AG08396 (cell line): ENCODE measurements at places on chromosomes 16 and 17.

DNA sequence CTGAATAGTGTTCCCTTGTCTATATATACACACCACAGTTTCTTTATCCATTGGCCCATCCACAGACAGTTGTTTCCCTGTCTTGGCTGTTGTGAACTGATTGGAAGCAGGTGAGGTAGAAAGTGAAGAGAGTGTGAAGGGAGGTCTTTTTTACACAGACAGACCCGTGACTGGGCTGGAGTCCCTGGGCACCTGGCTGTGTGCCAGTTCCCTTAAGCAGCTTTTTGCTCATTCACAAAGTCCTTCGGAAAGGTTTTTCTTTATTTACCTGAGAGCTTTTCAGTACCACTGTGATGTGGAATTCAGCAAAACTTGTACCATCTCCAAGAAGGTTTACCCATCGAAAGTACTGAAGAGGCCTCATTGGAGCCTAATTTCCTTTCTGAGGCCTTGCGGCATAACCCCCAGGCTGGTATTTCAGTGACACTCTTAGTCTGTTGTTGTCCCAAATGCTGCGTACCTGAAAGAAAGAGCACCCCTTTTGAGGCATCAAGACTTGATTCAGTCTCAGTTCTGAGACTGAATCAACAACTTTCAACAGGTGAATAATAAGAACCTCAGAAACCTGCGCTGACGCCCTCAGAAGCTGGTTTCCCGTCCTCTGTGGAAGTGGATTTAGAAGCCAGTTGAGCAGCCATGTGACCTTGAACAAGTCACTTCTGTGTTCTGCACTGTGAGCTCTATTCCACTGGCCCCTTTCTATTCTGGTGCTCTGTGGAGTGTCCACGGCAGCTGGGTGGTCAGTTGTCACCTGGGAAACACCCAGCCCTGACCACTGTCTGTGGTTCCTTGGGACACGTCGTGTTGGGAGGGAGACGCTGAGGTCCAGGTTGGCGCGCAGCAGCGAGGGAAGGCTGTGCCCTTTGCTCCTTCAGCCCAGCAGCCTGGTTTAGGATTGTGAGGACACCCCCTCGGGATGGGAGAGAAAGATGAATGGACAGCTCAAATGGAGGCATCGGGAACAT, 53.9 kb upstream of the CRISPLD2 start:
- DNase-seq, result no peak

GRCh38 chr17:14094676-14095601, 25.6 kb downstream of the COX10 start:
- DNase-seq, result no peak

GRCh38 chr17:52124561-52124960, 34.0 kb downstream of the CA10 start:
- DNase-seq, result no peak

DNA sequence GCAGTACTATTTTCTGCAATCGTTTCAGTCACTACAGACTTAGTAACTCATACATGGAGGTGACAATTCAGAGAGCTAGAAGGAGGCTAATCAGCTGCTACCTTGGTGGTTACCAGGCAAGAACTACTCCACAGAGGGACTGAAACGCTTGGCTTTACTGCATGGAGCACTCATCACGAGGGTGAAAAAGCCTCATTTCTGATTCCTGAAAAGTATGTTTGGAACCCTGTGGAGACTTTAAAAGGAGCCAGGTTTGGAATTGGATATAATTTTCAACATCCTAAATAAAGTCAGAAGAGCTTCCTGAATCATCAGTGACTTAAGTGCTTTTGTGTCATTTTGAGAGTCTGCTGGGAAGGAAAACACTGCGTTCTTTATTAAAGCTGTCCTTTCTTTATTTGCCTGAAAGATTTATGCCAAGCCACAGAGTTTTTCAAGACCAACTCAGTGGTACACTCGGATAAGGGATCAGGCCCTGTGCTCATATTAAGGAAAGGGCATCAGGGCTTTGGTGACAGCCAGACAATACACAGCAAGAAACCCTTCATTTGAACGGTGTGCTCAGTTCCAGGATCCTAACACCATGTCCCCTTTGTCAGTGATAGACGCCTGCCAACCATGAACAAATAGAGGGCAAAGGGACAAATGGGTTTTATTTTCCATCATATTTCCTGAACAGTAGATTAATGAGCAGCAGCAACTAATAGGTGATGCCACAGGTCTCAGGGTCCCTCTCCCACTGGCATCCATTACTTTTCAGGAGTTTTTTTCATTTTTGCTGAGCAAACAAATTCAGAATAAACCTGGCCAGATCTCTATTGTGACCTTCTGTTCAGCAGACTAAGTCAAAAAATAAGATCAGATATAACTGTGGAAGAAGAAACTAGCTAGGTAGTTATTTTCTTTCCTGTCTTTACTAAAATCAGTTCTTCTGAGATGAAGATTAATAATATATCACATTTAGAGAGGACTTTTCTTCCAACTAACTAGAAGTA, 80.5 kb upstream of the CLEC18B start:
- DNase-seq, result no peak

DNA sequence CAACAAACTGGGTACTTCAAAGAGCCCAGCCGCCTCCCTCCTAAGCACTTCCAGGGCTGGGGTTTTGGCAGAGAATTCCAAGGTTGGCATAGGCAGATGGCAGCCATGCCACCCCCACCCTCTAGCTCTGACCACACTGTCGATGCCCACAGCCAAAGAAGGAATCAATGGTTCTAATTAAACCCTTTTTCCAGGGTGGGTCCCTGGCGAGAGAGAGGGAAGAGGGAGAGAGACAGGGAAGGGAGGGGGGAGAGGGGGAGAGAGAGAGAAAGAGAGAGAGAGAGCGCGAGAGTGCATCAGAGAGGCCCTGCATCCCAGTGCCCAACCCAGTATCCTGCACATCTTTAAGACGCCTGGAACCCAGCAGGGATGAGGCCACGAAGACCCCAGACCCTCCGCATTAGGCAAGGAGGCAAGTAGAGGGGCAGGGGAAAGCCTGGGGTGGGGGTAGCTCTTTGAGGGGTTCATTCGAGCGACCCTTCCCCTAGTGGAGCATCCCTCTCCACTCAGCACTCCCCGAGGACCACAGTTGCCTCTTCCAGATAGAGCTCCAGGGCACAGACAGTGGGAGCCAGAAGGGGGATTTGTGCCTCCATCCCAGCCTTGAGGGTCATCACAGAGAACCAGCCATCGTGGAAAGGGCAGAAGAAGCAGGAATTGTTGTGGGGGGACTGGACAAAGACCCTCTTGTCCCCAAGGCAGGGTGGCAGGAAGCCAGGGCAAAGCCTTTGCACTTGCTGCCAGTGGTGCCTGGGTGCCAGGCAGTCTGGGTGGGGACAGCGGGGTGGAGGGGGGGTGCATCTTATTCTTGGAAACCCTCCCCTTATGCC, 2.6 kb downstream of the SRCIN1 start:
- no peak for DNase-seq

DNA sequence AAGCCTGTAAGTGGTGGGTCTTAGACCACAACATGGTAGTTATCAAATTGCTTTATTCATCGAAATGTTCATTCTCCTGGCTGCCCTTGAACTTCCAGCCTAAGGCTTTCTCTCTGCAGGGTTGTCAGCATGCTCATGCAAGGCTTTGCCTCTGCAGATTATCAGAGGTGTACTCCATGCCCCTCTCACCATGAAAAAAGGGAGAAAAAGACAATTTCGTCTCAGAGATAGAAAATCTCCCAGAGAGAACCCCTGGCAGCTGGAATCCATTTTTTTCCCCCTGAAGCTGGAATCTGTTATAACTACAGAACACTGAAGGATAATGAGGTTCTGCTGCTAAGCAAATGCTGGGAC, 33.9 kb upstream of the METTL9 start:
- no peak for DNase-seq

- DNase-seq, result no peak
These were observed 374.7 kb upstream of the DYNLRB2 start for GRCh38 chr16:80166082-80166481.

GRCh38 chr17:6108382-6108781, 38.2 kb downstream of the WSCD1 start:
- DNase-seq, result no peak

DNA sequence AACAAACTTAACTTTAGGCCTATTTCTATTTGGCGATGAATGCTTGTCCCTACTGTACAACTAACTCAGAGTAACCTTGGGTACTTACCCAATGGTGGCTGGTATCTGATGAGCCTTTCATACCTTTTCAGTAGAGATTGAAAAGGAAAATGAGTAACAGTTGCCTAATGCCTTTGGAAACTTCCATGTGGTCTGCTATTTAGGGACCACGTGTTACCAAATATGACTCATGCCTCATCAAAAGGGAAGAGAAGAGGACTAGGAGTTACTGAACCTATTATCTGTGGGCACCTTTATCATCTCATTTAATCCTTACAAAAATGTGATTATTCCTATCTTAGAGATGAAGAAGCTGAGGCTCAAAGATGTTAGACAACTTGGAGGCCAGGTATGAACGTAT, 8.1 kb downstream of the MYOCD start:
- no peak for DNase-seq

- no peak for DNase-seq
These were observed 17.8 kb downstream of the PLLP start for GRCh38 chr16:57266531-57267260.

DNA sequence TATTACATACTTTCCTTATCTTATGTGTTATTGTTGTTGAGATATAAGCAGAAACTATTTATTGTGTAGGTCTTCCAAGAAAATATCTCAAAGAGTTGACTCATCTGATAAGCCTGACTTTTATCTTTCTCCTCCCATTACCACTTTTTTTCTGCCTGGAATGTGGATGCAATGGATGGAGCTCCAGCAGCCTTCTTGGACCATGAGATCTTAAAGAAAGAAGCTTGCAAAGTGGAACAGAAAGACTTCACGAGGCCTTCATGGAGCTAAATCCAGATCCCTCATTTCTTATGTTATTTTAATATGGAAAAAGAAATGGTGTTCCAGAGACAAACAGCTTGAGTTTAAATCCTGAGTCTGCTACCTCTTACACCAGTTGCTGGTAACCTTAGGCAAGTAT, 237.6 kb upstream of the FOXF1 start:
- no peak for DNase-seq

GRCh38 chr17:41977991-41978390, 11.4 kb downstream of the CNP start:
- no peak for DNase-seq

DNA sequence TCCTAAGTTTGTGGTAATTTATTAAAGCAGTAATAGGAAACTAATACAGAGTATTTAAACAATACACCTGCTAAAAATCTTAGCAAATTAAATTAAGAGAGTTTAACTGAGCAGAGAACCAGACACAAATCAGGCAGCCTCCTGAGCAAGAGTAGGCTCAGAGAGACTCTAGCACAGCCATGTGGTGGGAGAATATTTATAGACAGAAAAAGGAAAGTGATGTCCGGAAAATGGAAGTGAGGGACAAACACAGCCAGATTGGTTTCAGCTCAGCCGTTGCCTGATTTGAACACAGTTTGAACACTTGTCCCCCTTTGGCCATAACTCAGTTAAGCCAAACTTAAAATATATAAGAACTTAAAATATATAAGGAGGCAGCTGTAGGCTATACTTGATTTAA, 192.6 kb upstream of the PSMD7 start:
- no peak for DNase-seq

GRCh38 chr16:57993438-57993837, 7.0 kb downstream of the ZNF319 start:
- no peak for DNase-seq

DNA sequence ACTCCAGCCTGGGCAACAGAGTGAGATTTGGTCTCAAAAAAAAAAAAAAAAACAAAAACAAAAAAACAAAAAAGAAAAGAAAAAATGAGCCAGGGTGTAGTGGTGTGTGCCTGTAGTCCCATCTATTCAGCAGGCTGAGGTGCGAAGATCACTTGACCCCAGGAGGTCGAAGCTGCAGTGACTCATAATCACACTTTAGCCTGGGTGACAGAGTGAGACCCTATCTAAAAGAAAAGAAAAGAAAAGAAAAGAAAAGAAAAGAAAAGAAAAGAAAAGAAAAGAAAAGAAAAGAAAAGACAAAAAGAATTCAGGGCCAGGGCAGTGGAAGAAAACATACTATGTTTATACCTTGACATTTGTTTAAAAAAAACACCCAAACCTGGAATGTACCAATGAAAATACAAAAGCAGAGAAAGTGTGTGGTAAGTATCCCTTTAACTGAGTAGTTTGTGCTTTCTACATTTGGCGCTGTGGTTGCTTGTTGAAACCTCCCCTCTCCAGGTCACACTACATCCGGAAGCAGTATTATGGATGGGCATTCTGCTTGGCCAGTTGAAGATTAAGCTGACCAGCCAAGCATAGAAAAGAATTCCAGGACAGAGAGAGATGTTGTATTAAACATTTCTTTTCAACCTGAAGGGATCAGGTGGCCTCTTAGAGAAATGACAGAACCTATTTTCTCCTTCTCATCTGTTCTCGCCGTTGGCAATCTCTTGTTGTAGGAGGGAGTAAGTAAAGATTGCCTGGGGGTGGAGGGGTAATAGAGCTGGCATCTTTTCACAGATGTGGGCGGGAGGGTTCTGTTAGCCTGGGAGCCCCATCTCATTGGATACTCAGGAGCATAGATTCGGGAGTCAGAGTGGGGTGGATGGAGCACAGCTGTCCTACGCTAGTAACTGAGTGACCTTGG, 12.1 kb upstream of the PRKCB start:
- no peak for DNase-seq

GRCh38 chr16:68342620-68343019, 31.8 kb downstream of the PRMT7 start:
- DNase-seq, result no peak

- DNase-seq, result no peak
These were observed 3.7 kb upstream of the DRC7 start for GRCh38 chr16:57690782-57691471.

DNA sequence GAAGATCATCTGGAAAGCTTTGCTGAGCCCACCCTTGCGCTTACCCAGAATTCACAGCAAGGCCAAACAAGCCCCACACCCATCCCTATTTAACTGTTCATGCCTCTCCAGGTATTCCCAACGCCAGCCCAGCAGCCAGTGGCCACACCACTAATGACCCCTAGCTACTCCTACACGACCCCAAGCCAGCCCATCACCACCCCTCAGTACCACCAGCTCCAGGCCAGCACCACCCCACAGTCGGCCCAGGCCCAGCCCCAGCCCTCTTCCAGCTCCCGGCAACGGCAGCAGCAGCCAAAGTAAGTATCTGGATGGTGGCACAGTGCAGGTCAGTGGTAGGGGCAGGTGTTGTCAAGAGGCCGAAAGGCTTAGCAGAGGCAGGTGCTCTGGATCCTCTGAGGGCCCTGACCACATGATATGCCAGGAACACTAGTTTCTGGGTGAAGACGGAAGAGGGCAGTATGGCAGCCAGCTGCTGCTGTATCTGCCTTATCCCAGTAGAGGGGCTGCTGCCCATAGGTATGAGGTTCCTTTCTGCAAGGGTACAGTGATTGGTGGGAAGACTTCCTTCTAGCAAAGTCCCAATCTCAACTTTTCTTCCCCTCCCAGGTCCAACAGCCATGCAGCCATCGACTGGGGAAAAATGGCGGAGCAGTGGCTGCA, 10.7 kb downstream of the PROCA1 start:
- no peak for DNase-seq
